ENCODE measurements at places on chromosomes 12 and 14. TPM values are rescaled to one million over a fixed set of nuclear protein-coding genes. Genes with fewer than 3 reads are reported as not detected.

- DNase-seq: no peak
- H3K27ac ChIP-seq: no peak overlapping the region
- H3K27me3 ChIP-seq: no peaks in the 10 kb centered on the region
- H3K36me3 ChIP-seq: no peaks in the 10 kb centered on the region
These were observed 635 bp downstream of the LTA4H start for GRCh38 chr12:96034621-96035282.

DNA sequence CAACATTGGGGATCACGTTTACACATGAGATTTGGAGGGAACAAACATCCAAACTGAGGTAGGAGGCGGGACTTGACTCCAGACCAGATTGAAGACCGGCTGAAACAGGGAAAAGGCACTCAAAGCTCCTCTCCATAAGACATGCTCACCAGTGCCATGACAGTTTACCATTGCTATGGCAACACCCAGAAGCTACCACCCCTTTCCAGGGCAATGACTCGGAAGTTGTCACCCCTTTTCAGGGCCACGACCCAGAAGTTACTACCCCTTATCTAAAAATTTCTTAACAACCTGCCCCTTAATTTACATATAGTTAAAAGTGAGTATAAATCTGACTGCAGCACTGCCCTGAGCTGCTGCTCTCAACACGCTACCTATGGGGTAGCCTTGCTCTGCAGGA, 34.1 kb downstream of the TMEM233 start:
- H3K27me3 ChIP-seq: no peaks in the 10 kb centered on the region
- no peaks in the 10 kb centered on the region for H3K4me1 ChIP-seq
- no peak for DNase-seq
- no peaks in the 10 kb centered on the region for H3K36me3 ChIP-seq
- H3K27ac ChIP-seq: no peak overlapping the region
- H3K4me3 ChIP-seq: no peak overlapping the region

DNA sequence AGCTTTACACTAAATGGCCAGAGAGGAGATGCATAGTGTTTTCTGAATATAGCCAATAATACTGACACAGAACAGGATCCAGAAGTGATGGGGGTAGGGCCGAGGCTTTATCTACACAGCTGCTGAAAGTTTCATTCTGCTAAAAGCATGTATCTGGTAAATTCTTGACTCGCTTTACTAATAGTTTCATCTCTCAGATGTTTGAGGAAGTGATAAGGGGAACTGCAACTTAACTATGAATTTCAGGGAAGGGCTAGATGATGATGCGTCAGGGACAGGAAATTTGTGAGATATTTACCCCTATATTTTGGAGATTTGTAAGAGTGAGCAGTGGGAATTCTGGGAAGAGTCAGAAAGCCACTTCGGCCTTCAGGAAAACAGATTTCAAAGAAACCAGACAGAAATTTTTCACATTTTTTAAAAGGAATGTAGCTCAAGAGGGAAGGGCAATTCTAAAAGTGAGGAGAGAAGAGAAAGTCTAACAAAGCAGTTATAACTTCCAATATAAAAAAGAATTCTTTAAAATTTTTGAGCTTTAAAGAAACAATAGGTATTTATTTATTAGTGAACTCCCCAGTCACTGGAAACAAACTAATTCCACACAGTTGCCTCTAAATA, 243.1 kb downstream of the BCAT1 start:
- H3K27ac ChIP-seq: no peak overlapping the region
- no peaks in the 10 kb centered on the region for H3K36me3 ChIP-seq
- H3K27me3 ChIP-seq: no peaks in the 10 kb centered on the region
- H3K4me3 ChIP-seq: no peak overlapping the region
- DNase-seq: no peak

- no peak overlapping the region for H3K4me3 ChIP-seq
- H3K4me1 ChIP-seq: no peaks in the 10 kb centered on the region
- DNase-seq: no peak
- H3K36me3 ChIP-seq: no peaks in the 10 kb centered on the region
These were observed 939 bp downstream of the TGFB3 start for GRCh38 chr14:75980856-75981255.

- no peak overlapping the region for H3K27ac ChIP-seq
- DNase-seq: no peak
- no peak overlapping the region for H3K4me3 ChIP-seq
- H3K36me3 ChIP-seq: no peaks in the 10 kb centered on the region
These were observed 847.4 kb downstream of the NRXN3 start for GRCh38 chr14:79017561-79017960.

- no peaks in the 10 kb centered on the region for H3K36me3 ChIP-seq
- H3K27ac ChIP-seq: no peak overlapping the region
- no peak for DNase-seq
- no peak overlapping the region for H3K4me3 ChIP-seq
- no peaks in the 10 kb centered on the region for H3K27me3 ChIP-seq
These were observed 62.9 kb upstream of the PTPRQ start for GRCh38 chr12:80381121-80381520.

DNA sequence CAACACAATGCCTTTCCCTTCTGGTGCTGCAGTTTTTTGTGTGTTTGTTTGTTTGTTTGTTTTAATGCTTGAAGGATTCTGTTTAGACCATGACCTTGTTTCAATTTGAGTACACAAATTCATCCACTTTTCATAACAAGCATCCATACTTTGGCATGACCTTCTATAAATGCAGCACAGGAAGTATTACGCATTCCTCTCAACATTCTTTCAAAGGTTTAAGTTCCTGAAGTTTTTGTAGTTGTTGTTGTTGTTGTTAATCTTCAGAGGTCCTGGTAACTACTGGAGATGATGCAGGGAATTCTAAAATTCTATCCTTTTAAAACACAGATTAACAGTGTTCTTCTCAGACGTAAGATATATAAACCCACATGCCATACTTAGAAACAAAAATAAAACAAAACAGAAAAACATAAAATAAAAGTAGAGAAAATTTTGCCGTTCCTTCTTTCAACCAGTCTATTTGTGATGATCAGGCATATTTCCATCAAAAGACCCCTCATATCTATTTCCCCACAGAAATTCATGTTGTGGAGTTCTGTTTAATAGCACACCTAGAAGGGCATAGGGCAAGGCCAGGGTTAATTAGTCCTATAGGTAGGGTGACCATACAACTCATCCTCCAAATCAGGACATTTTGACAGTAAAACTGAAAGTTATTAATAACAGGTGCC, 529.9 kb downstream of the NOVA1 start:
- no peaks in the 10 kb centered on the region for H3K27me3 ChIP-seq
- no peak overlapping the region for H3K4me3 ChIP-seq
- H3K27ac ChIP-seq: no peak overlapping the region

Gene GDF3
- 16.8 TPM for total RNA-seq

Gene TEX52
- not detected for total RNA-seq

All from H1 (cell line).